ENCODE measurements at places on chromosomes 1 and 21.
A peak's percentile ranks its signal among the peaks of the same experiment; 100 is the strongest.

GRCh38 chr1:53183095-53183990, 13.3 kb upstream of the CPT2 start:
- no peak for DNase-seq

DNA sequence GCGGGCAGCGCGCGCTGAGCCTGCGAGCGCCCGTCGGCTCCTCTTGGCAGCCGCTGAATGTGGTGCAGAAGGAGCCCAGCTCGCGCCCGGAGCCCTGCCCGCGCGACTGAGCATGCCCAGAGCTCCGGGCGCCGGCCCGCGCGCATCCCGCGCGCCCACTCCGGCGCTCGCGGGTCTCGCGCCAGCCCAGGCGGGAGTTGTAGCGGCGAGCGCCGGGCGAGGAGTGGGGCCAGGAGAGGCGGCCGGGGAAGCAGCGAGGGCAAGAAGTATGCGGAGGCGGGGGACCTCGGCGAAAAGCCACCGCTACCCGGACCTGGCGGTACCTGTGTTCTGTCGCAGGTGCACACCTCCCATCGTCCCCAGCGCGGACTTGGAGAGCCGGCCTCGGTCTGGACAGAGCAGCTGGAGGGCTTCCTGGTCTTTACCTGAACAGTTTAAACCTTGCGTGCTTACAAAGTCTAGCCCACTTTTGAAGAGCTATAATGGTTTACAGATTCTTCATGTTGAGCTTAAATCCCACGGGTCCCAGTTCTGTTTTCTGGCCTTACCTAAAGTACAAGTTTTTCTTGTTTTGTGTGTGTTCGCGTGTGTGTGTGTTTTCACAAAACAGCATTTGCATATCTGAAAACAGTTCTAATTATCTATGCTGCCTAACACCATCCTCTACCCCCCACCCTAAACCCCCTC, at the start of gene DDAH1:
Gene DDAH1 (minus strand): TSS at position 61 of the 687 bp plus-strand sequence. CDS start 114 bp downstream, outside the sequence.
- DNase-seq: peak; percentile 59

DNA sequence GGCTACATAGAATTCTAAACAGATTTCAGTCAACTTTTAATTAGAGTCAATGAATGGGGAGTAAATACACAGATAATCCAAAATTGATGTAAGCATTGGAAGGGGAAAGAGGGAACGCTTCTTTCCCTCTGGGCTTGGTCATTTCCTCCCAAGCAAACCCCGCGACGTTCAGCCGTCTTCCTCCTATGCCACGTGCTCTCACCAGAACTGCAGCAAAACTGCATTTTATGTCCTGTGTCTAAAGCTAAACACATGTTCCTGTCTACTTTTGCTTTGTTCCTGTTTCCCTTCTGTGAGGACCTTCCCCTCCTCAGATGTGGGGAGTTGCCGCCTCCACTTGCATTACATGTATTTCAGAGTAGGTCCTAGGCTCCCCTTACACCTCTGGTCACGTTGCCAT, 27.2 kb downstream of the UTP25 start:
- no peak for DNase-seq

DNA sequence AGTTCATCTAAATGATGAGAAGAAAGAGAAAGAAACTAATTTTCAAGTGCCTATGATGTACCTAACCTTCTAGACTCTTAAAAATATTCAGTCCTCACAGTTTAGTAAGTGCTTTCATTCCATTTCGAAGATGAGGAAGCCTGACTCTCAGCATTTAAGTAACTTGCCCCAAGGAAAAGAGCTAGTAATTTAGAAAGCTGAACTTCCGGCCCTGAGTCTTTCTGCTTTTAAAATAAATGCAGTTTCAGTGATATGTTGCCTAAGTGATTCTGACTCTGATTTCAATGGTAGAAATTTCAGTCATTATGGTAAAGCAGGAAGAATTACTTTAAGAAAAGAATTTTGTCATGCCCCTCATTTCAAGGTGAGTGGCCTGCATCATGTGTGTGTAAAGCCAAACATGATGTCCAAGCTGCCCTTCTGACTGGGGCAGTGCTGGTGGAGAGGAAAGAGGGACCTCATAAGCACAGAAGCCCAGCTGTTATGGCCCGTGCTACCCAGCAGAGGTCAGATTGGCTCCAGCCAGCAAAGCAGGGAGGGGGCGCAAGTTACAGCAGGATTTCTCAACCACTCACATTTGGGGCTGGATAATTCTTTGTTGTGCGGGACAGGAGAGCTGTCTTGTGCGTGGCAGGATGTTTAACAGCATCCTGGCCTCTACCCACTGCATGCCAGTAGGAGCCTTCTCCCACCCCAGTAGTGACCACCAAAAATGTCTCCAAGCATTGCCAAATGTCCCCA, 10.7 kb downstream of the ATP1A4 start:
- peak; percentile 49 for DNase-seq

GRCh38 chr1:81430955-81431623, 369.6 kb upstream of the ADGRL2 start:
- DNase-seq: no peak

DNA sequence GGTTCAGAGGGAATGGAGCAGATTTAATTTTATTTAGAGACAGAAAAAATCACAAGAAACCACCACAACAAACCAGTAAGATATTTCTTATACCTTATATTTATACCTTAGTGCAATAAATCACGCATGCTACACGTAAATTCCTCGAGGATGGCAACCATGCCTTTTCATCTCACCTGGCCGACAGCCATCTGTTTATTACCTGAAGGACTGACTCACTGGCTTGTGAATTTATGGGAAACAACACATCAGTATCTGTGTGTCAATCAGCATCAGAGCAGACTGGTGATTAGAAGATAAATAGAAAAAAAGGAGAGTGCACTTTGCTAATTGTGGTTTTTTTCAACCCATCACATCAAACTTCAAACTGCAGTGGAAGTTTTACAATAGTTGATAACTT, 58.4 kb downstream of the S1PR1 start:
- DNase-seq: no peak

DNA sequence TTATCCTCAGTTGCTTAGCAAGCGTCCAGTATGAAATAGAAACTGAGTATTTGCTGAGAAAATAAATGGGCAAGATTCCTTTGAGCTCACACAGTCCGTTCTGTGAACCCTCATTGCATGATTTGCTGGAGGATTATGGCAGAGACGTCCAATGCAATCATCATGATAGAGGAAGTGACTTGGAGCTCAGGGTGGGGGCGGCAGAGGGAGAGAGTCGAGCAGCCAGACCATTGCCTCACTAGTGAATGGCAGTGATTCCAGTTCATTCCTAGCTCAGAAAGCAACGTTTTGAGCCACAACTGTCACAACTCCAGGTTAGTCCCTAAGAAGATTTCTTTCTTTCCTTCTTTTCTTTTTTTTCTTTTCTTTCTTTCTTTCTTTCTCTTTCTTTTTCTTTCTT, 27.5 kb upstream of the COL9A2 start:
- DNase-seq: peak; percentile 62

DNA sequence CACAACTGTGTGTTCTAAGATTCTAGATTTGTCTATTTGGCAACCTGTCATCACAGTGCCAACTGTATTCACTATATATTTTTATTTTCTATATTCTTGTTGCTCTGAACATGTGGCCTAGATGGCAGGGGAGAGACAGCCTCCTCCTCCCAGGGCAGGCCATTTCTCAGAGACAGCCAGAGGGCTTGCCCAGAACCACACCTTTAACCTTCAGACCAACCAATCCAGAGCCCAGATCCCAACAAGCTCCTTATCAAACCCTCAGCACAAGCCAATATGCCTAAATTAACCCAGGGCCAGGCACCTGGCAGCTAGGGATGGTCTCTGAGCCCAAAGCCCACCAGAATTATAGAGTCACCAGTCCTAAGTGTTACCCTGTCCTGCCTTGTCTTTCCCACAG, 19.3 kb downstream of the TRIM11 start:
- DNase-seq: no peak

- peak; percentile 37 for DNase-seq
Measured at GRCh38 chr1:110502402-110503151, 16.4 kb downstream of the KCNA10 start.

DNA sequence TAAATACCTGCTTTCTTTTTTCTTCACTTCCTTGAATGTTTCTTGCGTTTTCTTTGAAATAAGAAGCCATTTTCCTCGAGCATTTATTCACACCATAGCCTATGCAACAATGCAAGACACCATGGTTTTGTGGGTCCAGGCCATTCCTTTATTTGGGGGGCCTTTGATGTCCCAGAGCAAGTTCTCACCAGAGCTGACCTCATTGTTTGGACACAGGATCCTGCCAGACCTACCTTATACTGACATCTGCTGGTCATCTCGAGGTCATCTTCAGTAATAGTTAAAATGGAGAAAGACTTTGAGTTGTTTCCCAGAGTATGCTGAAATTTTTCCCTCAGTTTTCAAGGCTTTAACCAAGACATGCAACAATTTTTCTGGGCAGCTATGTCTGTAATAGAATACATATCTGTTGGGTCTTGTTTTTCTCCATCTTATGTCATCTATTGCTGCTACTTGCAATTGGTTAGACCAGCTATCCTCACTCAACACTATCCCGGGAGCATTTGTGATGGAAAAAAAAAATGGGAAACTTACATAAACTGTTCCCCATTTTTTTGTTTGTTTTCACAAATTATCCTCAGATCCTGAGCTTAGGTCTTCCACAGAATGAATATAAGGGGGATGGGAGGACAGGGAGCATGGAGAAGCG, 34.0 kb upstream of the BACE2 start:
- peak; percentile 31 for DNase-seq

DNA sequence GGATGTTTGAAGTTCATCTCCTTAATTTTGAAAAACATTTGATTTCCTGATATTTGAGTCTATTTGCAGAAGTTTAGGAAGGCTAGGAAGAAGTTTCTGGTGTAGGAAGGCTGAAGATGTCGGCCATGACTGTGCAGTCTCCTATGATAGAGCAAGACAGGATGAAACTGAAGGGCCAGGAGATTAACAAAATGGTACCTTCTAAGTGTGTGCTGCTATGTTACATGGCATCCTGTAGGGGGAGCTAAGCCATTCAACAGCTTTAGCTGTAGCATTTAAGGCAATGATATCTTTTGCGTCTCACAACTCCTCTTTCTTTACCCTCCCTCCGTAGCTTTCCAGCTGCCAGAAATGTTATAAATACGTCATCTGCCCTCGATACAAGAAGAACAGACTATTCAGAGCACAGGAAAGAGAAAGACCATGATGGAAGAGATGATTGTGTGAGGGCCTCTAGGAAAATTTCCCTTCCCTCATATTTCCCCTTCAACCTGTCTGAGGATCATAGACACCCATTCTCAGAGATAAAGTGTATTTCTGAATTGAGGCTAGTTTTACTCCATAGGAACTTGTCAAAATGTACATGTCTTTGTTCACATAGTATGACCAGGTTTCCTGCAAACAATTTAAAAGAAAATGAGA, 61.1 kb downstream of the XCL1 start:
- DNase-seq: peak; percentile 59

- DNase-seq: peak; percentile 71
Measured at GRCh38 chr1:116375887-116376728, 3.1 kb downstream of the ATP1A1 start.

GRCh38 chr1:42692461-42692860, 10.2 kb downstream of the YBX1 start:
- DNase-seq: no peak

DNA sequence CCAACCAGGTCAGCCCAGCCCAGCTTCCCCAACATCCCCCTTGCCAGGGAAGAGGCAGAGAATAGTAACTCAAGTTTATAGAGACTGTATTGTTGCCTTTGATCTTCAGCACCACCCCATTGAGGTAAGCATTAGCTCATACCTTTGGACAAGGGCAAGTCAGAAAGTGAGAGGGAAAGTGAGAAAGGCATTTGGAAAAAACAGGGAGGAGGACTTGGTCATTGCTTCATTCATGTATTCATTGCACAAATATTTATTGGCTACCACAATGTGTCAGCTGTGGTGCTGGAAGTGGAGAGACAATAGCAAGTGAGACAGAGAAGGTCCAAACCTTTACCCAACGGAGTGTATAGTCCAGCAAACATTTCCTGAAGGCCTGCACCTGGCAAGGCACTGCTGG, 561.2 kb downstream of the KIF26B start:
- DNase-seq: no peak

DNA sequence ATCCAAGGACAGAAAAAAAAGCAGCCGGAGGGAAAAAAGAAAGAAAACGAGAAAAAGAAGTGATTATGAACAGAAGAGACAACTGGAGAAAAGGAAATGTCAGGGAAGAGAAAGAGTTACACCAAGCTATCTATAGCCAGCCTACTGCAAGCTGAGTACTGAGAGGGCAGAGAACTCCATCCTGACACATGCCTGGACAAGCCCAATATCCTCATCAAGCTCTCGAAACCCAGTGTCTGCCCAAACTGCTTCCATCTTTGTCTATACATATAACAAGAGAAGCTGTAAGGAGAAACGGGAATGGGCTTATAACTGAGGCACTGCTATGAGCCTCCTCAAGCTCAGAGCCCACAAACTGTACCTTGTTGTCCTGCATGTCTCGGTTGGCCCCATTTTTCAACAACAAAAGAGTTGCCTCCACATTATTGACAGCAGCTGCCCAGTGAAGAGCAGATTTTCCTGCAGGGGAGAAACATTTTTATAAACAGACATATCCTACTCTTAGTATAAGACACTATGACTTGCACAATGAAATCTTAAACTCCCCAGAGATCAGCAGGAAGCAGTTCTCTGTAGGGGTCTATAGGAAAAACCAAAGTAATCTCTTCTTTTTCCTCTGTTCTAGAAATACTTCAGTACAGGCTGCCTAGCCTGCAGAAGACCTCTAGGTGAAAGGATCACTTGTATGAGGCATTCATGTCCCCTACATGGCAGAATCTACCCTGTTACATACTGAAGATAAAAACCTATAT, 21.2 kb upstream of the ADAM30 start:
- DNase-seq: no peak

GRCh38 chr1:174053826-174054225, 31.7 kb upstream of the RC3H1 start:
- no peak for DNase-seq

DNA sequence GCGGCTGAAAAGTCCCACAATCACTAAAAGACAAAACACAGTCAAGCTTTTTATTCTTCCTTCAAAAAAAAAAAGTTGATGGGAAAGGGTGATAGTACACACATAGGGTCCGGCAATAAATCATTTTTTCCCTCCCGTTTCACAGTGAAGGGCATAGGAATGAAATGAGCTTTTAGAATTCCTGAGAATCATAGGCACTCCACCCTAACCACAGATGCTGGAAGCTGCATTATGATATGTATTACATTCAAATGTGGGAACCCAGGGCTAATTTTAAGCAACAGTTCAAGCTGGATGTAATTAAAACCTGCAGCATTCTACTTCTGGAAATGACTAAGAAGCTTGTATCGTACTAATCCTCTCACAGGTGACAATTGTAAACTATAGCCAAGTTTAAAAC, 75.7 kb upstream of the KCNJ15 start:
- no peak for DNase-seq

DNA sequence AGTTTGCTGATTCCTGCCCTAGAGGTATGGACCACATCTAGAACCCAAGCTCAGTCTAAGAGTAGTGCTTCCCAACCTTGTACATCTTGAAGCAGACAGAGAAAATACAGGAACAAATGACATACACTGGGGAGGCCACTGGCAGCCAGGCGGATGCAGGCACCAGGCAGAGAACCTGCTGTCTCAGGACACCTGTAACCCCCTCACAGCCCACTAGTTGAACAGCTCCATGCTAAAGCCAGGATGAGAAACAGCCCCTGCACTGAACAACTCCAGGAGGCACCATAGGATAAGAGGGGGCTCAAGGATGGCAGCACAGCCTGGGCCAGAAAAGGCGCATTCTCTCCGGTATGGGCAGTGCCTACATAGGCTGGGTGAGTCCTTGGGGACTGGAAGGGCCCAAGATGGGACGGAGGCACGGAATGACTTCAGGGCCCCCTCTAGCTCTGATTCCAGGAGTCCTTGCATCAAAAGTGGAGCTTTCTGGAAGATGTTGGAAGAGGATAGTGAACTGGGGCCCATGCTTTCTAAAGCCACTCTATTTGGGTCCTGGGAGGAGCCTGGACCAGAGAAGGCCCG, 16.0 kb downstream of the MEF2D start:
- no peak for DNase-seq

GRCh38 chr1:161549652-161550051, at the start of gene FCGR3A:
Gene FCGR3A (minus strand): TSS chr1:161549818. CDS start chr1:161549736, 82 bp downstream.
- DNase-seq: no peak
